Hippocampal formation (tissue), 2 donors: ENCODE measurements at places on chromosomes 2 and 18.

DNA sequence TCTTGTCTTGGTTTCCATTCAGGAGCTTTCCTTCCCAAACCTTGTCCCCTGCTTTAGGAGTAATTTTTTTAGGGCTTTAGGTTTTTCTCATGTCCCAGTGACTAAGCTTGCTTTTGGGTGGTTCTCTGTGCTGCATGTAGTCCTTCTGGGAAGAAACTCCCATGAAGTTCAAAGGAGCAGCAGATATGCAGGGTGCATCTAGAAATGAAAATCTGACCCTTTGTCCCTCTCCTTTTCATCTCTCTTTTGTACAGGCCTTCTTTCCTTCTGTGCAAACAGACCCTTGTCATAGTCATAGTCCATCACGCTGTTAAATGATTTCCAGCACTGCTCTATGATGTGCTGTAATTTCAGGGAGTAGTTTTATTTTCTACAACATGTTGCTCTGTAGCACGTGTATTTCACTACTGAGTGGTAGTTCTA lies 20.4 kb downstream of the FMNL2 start:
- DNase-seq = no peak

DNA sequence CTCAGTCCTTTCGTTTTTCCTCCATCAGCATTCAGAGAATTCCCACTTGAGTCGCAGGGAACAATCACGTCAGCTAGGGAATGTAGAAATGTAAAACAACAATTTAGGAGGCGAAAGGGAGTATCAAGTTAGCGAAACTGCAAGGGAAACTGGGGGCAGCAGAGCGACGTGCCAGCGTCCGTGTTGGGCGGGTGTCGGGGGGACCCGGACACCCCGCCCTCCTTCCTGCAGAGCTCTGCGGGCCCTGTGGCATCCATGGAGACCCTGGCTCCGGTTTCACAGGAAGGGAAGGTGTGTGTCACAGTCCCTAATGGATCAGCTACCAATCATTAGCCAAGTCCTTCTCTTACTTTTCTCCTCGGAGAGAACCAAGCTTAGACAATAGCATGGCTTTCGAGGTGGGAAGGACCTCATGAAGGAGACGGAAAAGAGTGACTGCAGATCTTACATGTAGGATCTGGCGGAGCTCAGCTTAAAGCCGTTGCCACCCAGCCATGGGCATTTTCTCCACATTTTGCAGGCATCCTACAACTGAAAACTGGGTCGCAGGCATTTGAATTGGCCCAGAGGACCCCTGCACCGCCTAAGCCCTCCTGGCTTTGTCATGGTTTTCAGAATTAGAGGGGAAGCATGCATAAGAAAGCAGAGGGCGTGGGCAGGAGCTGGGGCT lies 33.7 kb downstream of the SOX11 start:
- DNase-seq = peak; percentile 6

GRCh38 chr2:178075006-178075326 lies 2.4 kb upstream of the PDE11A start:
- no peak for DNase-seq

DNA sequence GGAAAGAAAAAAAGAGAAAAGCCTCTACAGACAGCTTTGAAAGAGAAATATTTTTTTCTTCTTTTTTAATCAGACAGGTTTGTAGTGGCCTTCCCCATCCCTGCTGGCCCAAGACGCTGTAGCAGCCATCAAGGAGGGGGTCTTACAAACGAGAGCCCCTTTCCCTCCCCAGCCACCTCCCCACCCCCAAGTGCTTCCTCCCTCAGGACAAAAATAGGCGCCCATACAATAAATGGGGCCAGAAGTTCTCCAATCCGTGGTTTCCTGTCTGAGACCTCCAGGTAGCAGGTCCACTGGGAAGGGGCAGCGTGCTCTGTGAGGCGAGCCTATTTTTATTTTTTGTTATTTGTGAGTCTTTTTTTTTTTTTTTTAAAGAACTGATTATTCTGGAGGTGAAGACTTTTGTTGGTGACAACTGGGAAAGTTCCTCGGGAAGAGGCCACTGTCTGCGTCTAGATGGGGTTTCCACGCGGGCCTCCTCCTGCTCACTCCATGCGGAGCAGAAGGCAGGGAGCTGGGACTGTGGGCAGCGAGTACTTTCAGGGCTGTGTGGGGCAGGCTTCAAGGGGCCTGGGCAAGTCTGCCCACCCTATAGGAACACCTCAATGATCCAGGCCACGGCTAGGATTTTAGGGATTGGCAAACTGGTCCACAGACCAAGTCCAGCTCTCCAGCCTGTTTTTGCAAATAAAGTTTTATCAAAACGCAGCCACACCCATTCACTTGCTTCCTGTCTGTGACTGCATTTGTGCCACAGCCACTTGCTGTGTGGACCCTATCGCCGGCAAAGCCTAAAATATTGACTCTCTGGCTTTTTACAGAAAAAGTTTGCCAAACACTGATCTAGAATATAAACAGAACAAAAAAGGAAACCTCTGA lies 139.6 kb downstream of the CTIF start:
- DNase-seq = no peak

DNA sequence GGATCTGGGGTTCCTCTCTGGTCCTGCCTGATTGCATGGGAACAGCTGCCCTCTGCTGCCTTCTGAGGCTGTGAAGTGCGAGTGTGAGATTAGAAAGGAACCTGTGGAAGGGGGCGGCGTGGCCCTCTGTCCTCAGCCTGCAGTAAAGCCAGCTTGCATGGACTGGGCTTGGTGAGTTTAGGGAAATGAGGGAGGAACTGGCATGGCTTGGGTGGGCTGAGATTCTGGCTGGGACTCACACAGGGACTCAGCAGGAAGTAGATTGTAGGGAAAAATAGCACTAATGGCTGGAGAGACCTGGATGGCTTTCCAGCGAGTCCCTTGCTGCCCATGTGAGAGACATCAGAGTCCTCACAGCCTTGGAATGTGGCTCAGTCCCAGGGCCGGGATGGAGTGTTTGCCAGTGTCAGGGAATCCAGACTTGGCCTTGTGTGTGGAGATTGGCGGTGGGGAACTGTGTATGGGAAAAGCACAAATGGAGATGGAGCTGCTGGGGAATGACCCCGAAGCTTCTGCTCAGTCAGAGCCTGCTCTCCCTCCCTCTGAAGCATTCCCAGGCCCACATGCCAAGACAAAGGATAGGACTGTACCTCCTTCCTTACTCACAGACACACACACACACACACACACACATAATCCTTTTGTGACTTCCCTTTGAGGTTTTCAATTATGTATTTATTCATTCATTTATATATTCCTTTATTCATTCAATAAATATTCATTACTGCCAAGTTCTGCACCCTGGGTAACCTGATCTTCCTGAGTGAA lies 115.4 kb downstream of the ACAA2 start:
- no peak for DNase-seq

DNA sequence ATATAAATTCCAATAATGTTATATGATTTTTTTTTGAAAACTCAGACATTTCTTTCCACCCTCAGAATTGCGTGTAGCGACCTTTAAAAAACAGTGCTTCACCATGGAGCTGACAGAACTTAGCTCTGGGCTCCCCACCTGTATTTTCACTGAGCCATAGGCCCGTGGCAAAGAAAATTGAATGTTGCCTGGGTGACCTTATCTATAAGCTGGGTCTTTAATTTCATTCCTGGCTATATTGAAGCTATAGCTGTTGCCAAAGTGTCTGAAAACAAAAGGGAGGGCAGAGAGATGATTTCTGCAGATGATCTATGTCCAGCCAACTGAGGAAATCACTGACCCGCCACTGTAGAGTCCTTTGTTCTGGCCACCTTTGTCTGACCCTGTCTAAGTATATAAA lies 411.7 kb downstream of the PTPRM start:
- no peak for DNase-seq

- DNase-seq = no peak
Observed at GRCh38 chr2:229945975-229946374, 23.7 kb downstream of the FBXO36 start.

- no peak for DNase-seq
Observed at GRCh38 chr2:45567288-45567963, 43.6 kb downstream of the SRBD1 start.

- no peak for DNase-seq
Observed at GRCh38 chr2:133171393-133172004, 396.8 kb downstream of the NCKAP5 start.

- DNase-seq = no peak
Observed at GRCh38 chr2:128365217-128365905, 46.7 kb upstream of the HS6ST1 start.

- DNase-seq = no peak
Observed at GRCh38 chr2:84882775-84883550, 2.1 kb upstream of the TRABD2A start.

- DNase-seq = no peak
Observed at GRCh38 chr2:238591732-238592131, 165.0 kb downstream of the ASB1 start.

DNA sequence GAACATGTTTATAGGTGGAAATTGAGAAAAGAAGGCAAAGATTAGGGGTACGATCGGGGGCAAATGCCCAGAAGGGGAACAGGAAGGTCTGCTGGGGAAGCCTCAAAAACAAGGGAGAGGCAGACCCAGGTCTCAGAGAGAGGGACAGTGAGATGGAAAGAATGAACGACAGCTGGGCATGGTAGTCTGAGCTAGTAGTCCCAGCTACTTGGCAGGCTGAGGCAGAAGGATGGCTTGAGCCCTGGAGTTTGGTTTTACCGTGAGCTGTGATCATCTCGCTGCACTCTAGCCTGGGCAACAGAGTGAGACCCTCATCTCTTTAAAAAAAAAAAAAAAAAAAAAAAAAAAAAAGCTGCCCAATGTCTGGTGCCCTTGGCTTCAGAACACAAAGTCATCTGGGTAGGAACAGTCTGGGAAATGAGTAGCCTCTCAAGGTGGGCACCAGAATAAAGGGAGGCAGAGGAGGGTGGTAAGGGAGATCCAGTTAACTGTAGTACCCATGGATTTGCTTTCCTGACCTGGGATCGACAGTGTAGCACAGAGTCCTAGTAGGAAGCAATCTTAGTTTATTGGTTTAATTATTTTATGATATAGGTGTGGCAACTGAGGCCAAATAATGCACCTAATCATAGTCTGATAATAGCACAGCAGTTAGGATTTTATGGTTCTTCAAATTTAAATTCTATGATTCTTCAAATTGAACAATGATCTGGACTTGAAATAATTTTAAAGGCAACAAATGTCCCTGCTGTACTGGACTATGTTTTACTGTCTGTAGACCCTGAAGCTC lies 3.5 kb downstream of the RRM2 start:
- DNase-seq = no peak

- no peak for DNase-seq
Observed at GRCh38 chr2:141709756-141710155, 421.1 kb downstream of the LRP1B start.

DNA sequence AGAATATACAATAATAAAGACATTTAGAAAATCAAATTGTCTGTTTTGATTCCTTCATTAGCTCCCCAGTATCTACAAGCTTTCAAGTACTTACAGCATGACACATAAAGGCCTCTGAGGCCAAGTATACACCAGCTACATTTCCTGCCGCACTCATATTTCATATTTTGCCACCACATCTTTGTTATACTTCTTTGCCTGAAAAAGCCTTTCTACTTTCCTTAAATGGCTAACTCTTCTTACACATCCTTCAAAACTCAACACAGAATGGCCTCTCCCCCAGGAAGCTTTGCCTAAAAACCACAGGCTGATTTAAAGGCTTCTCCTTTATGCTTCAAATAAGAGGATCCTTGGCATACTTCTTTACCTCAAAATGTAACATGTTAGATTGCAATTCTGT lies 4.5 kb downstream of the STK17B start:
- no peak for DNase-seq

GRCh38 chr2:14127765-14128164 lies 504.8 kb upstream of the LRATD1 start:
- DNase-seq = no peak

DNA sequence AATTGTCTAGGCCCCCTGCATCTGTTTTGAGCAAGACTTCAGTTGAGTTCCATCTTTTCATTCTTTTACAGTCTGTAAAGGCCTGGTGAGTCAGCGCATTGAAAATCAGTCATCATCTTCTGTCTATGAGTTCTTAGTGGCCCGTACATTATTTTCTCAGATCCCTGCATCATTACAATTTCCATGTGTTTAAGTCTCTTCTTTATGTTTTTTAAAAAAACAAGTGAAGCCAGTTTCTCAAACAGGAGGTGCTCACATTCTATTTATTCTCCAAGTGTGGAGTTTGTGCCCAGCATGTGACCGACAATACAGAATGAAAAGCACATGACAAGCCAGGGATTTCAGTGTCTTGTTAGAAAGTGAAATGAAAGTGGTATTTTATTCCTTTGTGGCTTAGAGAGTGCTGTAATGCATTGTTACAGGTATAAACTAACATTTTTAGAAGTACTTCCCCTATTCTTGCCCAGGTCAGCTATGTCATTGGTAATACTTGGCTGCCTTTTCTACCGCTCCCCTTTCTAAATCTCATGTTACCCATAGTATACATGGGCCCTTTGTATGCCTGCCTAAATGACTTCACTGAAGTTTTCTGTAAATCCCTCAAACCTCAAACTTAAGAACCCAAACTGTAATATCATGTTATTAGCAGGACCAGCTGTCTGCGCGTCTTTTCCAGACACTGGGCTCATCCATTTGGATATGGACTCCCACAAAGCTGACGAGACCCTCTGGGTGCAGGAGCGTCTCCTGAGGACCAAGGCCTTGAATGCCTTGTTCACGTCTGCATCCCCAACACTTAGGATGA lies 67.6 kb downstream of the FEZ2 start:
- DNase-seq = no peak

GRCh38 chr2:151228847-151229512 lies 32.7 kb downstream of the RBM43 start:
- DNase-seq = no peak

- DNase-seq = no peak
Observed at GRCh38 chr2:197908990-197909776, 104.8 kb downstream of the PLCL1 start.

GRCh38 chr2:234752966-234753365 lies 198.9 kb upstream of the SH3BP4 start:
- DNase-seq = no peak

DNA sequence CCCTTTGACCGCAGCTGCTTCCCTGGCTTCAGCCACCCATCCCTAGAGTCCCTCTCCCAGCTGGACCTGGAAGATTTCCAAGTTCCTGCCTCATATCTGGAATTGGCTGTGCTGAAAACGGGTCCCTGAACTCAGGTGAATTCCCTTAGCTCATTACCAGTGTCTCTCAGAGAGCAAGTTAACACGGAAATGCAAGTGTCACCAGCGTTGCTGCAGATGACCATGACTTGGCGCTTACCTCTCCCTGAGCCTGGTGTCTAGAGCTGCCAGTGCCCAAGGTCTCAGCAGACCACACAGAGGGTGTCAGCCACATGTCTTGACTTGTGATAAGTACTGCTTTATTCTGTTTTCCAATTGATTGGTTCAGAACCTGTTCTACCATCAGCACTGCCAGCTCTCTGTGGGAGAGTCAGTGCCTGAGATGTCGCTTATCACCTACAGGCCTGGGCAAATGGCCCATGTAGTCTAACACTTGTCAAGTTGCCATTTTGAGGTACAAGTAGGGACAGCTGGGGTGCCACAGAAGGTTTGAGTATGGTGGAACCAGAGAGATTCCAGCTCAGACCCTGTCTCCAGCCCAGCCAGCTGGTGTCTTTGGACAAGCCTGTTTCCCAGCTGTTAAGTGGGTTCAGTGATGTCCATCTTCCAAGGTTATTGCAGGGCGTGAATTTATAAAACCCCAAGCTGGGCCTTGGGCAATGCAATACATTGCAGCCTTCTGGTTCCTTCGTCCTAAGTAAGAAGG lies 48.7 kb downstream of the LYPD1 start:
- DNase-seq = no peak

GRCh38 chr2:36405183-36405582 lies 49.6 kb downstream of the CRIM1 start:
- no peak for DNase-seq
